HT1080 (cell line): ENCODE measurements at places on chromosomes 6 and 20. TPM values are rescaled to one million over a fixed set of nuclear protein-coding genes. Genes with fewer than 3 reads are reported as not detected.

- peak; percentile 100 for DNase-seq
These were observed 12.7 kb downstream of the ZCCHC3 start for GRCh38 chr20:309841-310644.

Gene RNGTT
- total RNA-seq: 17.0 and 18.1 TPM in 2 replicates

Gene SGK2
- not detected in 2 replicates for total RNA-seq

DNA sequence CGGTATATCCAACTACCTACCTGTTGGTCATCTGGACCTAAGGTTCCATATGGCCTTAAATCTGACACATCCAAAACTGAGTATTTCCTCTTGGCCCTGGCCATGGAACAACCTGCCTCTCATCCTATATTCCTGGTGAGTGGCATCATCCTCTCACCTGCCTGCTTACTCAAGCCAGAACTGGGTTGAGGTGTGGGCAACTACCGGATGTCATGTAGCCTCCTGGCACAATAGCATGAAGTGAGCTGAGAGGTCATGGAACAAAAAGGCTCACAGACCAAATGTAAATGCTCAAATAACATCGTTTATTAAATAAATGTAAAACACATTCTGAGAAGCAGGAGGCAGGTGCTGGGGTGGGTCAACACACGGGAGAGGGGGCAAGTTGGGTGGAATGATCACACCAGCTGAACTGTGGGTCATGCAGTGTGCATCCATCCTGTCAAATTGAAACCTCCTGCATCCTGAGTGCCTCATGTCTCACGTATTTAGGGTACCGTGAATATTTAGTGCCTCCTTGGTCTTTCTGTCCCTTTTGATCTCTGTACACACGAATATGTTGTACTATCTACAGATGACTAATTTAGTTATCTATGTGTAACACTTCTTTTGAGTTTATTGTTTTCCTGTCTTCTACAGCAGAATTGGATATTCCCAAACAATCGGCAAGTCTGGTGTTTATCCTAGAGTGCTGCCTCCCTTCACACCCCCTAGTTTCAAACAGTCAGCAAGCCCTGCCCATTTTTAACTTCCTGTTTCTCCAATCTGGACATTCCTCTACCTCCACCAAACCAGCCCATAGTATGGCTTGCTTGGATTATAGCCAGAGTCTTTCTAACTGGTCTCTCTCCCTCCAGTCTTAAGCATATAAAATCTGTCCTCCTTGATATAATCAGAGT is 7.9 kb upstream of the POU5F1 start:
- no peak for DNase-seq

- DNase-seq: no peak
These were observed 118.7 kb upstream of the SLC22A16 start for GRCh38 chr6:110595112-110595511.

GRCh38 chr6:147546501-147547368 is 38.2 kb downstream of the SAMD5 start:
- DNase-seq: no peak

Gene RNF182
- 6.3 and 8.2 TPM in 2 replicates for total RNA-seq

Gene TMC2
- total RNA-seq: not detected in 2 replicates

Gene FOXC1
- total RNA-seq: 6.5 and 10.3 TPM in 2 replicates

DNA sequence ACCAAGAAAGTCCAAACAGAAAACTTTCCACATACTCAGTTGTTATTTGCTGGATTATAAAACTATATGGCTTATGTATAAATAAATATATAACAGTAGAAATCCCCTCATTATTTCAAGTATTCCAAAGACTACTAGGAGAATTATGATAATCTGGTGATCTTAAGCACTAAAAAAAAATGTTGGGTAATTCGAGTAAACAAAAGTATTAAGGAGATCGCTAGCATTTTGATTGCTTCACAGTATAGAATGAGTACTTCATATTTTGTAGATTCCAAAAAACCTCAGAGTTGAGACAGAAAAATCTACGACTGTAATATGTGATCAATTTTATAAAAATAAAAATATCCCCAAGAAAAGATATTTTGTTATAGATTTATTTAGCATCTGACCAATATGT is 236.4 kb upstream of the TENT5A start:
- no peak for DNase-seq

DNA sequence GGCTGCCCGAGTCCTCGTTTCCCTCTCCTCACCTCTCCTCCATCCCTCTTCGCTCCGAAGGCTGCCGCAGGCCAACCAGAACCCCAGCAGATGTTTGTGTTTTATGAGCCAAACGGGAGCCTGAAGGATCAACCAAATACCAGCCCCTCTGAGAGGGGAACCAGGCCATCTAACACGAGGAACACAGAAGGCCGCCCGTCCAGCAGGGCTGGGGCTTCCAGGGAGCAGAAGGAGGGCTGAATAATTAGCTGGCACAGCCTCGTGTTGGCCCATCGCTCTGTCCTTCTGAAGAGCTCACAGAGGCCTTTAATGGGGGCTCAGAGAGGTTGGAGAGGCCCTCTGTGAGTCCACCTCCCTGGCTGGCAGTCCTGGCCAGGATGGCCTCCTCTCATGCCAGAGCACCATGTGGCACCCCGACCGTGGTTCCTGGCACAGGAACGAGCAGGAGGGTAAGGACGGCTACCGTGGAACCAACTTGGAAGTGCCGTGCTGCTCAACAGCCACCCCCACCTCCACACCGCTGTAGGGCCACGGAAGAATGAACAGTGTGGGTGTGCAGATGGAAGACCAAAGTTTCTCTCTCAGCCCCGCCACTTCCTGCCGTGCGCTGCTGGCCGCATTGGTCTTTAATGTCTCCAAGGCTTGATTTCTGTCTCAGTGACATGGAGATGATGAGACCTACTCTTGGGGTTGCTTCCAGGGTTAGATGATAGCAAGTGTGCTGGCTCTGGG is 155.2 kb downstream of the SCML4 start:
- DNase-seq: no peak

Gene SLC35D3
- 0.07 TPM in 1 of 2 replicates, not detected in the other for total RNA-seq

Gene SOX18
- 0.11 and 0.57 TPM in 2 replicates for total RNA-seq

DNA sequence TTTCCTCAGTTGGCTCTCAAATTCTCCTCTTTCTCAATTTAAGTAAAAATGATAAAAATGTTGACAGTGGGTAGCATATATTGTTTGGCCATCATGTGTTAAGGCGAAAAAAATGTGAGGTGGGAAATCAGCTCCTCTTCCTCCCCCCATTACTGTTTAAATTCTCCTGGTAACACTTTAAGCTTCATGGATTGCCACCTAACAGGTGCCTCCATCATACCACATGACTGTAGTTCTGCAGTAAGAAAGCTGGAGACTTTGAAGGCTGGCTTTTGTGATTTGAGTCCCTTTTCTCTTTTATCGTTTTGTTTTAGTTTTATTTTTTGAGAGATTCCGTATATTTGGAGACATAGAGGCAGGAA is 1.2 kb downstream of the ZFAND3 start:
- DNase-seq: no peak

GRCh38 chr6:159876242-159876641 is 14.5 kb upstream of the MAS1 start:
- DNase-seq: no peak

DNA sequence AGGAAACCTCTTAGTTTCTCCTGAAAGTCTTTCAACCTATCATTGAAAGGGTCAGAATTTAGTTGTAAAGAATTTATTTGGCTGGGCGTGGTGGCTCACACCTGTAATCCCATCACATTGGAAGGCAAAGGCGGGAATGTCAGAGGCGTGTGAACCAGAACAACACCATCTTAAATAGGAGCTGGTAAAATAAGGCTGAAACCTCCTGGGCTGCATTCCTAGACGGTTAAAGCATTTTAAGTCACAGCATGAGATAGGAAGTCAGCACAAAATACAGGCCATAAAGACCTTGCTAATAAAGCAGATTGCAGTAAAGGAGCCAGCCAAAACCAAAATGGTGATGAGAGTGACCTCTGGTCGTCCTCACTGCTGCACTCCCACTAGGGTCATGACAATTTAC is 29.6 kb downstream of the OR2B2 start:
- no peak for DNase-seq

- no peak for DNase-seq
These were observed 6.7 kb downstream of the CCR6 start for GRCh38 chr6:167129562-167129961.

GRCh38 chr6:44702292-44702691 is 314.8 kb downstream of the CDC5L start:
- peak; percentile 3 for DNase-seq

DNA sequence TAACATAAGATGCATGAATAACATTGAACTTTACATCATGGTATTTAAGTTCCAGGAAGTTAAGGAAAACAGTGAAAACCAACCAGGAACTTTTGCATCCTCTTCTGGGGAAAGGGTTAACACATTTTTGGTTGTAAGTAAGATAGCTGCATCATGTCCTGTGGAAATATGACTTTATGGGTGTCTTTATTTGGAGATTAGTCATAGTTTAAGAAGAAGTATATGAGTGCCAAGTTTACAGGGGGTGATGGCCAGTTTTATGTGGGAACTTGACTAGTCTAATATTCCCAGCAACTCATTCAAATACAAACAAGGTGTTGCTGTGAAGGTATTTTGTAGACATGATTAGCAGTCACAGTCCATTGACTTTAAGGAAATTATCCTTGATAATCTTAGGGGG is 78.0 kb downstream of the PDE10A start:
- DNase-seq: peak; percentile 69

Gene ENPP1
- 17.9 and 24.7 TPM in 2 replicates for total RNA-seq

Gene CLVS2
- not detected in 2 replicates for total RNA-seq

DNA sequence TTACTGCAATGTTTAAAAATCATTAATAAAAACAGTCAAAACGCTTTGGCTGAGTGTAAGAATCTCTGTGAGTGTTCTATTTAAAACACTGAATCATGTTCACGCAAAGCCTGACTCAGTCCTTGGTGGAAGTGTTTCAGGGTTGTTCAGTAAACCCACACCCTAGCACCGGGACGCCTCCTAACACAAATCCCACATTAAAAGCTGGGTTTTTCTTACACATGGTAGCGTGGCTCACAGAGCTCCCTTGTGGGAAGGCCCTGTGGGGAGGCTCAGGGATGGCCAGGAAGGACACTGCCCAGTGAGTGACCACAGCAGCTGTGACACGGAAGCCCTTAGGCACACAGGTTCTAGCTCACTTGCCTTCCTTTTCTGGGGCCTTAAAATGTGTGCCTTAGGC is 80.2 kb downstream of the GMPR start:
- peak; percentile 66 for DNase-seq

DNA sequence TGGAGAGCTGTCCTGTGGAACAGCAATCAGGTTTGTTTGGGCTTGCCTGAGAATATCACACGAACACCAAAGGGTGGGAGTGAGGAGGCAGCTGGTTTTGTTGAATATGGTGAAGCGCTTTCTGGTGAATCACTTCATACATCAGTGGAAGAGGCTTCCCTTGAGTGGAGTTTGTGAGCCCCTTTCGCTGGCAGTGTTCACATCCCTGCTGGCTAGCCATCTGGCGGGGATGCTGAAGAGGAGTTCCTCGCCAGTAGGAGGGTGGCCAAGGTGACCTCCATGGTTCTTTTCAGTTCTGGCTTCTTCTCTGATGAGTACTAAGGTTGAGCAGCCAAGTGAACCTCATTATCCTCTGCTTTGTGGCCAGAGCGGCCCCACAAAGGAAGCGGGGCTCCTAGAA is 37.7 kb upstream of the RNF8 start:
- no peak for DNase-seq

- DNase-seq: no peak
These were observed 978 bp downstream of the WFDC6 start for GRCh38 chr20:45538209-45538799.

Gene PRKN
- 0.27 TPM in 1 of 2 replicates, not detected in the other for total RNA-seq

GRCh38 chr6:107968081-107968480 is 10.1 kb upstream of the SEC63 start:
- DNase-seq: no peak

DNA sequence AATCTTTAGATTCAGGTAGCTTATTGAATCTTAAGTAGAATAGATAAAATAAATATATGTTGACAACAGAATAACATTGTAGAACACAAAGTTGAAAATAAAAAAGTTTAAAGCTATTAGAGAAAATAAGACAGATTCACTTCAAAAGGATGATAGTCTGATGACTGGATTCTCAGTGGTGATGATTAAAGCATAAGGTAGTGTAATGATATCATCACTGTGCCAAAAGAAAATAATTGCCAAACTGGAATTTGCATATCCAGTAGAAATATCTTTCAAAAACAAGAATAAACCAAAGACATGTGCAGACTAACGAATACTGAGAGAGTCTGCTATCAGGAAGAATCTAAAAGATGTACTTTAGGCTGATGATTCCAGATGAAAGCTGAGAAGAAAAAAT is 30.2 kb downstream of the ENPP1 start:
- DNase-seq: no peak

- DNase-seq: no peak
These were observed 257.1 kb upstream of the TAB2 start for GRCh38 chr6:149060300-149060984.

DNA sequence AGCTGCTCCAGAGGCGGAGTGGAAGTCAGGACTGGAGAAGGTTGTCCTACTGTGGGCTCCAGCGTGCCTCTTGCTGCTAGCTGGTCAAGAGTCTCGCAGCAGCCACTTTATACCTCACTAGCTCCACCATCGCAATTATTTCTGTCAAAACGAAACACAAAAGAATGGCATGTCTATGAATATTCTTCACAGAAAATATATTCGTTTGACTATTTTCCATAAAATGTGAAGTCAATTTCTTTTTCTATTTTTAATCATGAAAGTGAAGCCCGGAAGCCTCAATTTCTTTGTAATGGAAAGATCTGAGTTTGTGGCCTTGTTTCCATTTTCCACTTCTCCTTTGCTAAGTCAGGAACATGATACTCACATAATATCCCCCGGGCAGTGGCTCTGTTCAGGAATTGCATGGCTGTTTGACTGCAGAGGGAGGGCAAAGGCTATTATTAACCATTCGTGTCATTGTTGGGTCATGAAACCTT is 51.7 kb downstream of the DTD1 start:
- DNase-seq: no peak

DNA sequence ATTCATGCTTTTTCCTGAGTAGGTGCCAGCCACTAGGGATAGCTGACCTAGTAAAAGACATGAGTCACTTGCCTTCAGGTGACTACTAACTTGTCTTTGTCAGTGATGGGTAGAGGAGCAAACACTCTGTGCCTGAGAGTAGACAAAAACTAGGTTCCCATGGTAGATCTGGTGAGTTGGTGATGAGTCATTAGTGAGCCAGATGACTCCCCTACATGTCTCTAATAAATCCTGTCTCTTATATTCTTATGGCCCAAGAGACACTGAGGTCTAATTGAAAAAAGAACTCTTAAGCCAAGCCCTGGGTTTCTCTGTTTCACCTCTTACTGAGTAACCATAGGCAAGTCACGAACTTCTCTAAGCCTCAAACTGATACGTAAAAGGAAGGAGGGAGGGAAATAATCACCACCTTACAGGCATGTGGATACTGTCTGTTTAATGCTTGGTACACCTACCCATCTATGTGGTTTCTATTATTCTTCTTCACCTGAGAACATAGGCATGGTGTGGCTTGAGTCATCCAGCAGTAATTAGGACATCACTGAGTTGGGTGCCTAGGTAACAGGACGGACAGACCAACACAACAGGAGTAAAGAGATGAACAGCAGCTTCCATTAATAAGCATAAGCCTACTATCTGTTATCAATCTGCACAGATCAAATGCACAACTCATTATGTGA is 20.3 kb downstream of the TTPAL start:
- DNase-seq: peak; percentile 99
